ENCODE measurements at places on chromosomes 16 and 17. TPM values are rescaled to one million over a fixed set of nuclear protein-coding genes. Genes with fewer than 3 reads are reported as not detected.

GRCh38 chr17:73182616-73183310, 10.1 kb upstream of the COG1 start:
- no peak for DNase-seq

DNA sequence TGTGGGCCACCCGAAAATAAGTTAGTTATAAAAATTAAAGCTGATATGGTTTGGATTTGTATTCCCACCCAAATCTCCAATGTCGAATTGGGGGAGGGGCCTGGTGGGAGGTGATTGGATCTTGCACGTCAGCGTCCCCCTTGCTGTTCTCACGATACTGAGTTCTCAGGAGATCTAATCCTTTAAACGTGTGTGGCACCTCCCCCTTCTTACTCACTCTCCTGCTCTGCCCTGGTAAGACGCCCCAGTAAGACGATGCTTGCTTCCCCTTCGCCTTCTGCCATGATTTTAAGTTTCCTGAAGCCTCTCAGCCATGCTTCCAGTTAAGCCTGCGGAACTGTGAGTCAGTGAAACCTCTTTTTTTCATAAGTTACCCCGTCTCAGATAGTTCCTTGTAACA, 35.4 kb downstream of the SYCE1L start:
- DNase-seq, result peak; percentile 13

Gene KRT14
- total RNA-seq, result 6,767 TPM

Gene MSRB1
- total RNA-seq, result 22.0 TPM

Gene OSGIN1
- total RNA-seq, result 3.3 TPM

Gene C16orf54
- total RNA-seq, result not detected

All from mammary epithelial cell (primary cell).